ACHN (cell line): ENCODE measurements at places on chromosomes 11 and 22.

DNA sequence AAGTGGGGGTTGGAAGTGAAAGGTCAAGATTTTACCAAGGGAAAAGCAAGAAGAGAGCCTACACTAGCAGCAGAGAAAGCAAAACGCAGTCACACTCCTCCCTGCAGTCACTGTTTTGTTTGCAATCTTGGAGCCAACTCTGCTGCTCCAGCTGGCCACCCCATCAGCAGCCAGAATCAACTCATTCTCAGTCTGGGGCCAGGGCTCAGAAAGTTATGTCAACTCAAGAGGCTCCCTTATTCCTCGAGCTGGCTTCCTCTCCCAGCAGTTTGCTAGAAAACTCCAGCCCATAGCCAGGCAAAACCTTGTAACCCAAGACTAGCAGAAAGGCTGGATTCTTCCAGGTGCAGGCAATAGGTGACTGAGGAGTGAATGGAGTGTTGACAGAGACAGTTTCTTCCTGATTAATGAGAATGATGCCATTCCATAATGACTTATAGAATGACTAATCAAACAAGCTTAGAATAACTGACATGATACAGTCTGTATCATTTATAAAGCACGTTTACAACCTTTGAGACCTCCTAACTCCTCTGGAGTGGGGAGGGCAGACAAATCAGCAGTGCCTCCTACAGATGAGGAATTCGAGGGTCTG lies 53.4 kb downstream of the P4HA3 start:
- no peak for DNase-seq

DNA sequence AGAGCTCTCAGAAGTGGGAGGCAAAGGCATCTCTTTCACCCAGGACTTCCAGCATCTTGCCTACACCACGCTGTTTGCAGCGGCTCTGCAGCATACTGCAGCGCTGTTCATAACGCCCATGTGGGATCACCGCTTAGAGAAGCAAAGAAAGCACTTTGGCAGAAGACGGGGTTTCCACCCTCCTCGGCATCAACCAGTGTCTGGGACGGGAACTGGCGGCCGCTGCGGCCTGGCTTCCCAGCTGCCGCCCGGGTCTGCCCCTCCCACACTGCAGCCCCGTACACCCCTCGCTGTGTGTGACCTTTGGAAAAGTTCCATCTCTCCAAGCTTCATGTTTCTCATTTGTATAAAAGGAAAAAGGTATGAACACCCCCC lies 545 bp upstream of the TIRAP start:
- peak; percentile 7 for DNase-seq

DNA sequence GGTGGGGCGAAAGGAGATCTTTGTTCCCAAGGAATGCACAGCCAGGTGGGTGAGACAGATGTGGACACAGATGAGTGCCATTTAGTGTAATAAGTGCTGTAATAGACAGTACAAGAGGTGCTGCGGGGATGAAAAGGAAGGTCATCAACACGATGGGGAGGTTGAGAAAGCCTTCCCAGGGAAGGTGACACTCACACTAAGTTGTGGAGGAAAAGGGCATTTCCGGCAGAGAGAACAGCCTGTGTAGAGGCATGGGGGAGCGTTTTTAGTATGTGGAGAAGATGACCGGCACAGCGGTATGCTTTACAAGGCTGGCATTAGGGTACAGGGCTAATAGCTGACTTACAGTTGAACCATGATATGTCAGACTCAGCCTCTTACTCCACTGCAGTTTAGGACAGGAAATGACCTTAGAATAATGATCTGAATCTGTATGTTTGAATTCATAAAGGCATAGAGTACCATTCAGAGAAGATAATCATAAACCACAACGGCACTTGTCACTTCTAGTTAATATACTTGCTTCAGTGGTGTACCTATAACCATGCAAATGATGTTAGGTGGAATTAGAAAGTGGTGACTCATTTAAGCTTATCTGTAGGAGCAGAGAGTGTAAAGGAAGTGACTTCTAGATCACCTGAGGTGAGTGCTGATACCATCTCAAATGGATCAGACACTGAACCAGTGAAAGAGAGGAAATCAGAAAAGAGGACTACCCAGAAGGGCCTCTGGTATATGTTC lies 60.6 kb downstream of the FAM83F start:
- no peak for DNase-seq

GRCh38 chr22:28810821-28811491 lies 10.6 kb upstream of the XBP1 start:
- DNase-seq = no peak

DNA sequence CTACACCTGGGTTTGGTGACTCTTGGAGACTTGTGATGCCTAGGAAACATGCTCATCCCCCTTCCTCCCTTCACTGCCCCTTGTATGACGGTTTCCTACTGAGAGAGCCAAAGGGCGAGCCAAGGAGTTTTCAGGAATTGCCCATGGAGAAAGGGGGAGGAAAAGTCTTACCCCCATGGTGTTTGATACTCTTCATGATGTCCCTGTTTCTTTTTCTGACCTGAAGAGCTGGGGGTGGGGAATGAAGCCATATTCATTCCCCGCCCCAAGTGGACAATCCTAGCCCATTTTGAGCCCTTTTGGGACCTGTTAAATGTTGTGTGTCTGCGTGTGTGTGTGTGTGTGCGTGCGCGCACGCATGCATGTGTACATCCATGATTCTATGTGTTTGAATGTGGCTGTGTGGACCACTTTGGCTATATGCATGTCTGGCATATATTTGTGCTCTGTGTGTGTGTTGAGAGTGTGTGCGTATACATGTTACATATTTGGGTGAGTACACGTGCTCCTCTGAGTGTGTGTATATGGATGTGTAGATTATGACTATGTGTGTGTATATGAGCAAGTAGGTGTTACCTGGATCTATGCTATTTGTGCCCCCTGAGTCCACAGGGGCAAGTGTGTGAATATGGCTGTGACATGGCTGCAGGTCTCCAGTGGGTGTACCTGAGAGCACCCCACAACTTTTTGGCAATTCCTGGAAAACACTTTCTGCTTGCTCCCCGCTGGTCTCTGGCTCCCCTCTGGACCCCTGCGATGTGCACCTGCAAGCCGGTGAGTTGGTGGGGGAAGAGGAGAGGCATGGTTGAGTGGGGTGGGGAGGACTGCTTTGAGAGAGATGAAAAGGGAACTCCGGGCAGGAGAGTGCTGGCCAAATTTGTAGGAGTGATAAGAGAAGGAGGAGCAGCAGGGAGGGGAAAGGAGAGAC lies 24.6 kb downstream of the OTOG start:
- no peak for DNase-seq

DNA sequence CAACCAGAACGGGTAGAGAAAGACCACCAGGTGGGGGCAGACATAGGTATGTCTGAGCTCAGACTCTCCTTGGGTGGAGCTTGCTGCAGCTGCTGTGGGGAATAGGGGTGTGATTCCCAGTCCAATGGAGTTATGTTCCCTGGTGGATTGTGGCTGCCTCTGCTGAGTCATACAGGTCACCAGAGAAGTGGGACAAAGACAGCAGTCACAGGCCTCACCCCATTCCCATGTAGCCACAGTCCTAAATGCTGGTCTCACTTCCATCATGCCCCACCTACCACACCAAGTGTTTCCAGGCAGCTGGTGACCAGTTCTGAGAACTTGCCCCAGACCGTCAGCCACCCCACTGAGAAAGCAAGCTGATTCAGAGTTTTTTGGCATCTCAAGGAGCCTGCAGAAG lies 17.5 kb downstream of the OR52E5 start:
- no peak for DNase-seq

DNA sequence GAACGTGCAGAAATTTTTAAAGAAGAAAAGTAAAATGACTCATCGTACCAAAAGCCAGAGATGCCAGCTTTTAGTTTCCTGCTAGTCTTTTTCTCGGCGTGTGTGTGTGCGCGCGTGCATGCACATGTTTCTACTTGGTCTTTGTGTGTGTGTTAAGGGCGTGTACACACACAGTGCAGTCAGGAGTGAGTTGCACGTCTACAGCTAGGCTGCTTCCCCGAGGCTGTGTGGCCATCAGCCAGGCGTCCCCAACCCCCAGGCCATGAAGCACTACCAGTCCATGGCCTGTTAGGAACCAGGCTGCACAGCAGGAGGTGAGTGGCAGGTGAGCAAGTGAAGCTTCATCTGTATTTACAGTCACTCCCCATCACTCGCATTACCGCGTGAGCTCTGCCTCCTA lies 36.4 kb downstream of the KCNQ1 start:
- no peak for DNase-seq

DNA sequence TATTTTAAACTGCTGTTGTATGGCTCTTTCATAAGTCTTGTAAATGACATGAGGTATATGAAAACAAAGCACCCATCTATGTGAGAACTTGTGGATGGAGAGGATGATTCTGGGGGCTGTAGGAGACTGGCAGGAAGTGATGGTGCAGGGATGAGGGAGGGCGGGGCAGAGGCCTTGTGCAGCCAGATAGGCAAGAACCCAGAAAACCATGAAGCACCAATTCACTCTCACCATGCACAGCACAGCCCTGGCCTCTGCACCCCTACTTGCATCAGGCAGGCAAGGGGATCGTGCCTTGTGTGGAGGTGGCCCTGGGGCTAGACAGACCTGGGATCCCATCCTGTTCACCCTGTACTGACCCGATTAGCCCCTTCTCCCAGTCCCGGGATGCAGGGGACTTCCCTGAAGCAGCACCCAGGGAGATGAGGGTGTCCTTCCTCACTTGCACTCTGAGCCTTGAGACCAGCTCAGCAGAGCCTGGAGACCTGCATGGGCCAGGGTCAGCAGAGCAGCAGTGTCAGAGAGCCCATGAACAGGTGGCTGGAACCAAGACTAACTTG lies 85.5 kb downstream of the MORC2 start:
- no peak for DNase-seq

GRCh38 chr22:49551446-49551845 lies 276.2 kb downstream of the BRD1 start:
- DNase-seq = no peak

GRCh38 chr11:104324276-104324675 lies 160.3 kb upstream of the PDGFD start:
- no peak for DNase-seq

- no peak for DNase-seq
Observed at GRCh38 chr11:6556139-6556949, 47.1 kb downstream of the RRP8 start.

DNA sequence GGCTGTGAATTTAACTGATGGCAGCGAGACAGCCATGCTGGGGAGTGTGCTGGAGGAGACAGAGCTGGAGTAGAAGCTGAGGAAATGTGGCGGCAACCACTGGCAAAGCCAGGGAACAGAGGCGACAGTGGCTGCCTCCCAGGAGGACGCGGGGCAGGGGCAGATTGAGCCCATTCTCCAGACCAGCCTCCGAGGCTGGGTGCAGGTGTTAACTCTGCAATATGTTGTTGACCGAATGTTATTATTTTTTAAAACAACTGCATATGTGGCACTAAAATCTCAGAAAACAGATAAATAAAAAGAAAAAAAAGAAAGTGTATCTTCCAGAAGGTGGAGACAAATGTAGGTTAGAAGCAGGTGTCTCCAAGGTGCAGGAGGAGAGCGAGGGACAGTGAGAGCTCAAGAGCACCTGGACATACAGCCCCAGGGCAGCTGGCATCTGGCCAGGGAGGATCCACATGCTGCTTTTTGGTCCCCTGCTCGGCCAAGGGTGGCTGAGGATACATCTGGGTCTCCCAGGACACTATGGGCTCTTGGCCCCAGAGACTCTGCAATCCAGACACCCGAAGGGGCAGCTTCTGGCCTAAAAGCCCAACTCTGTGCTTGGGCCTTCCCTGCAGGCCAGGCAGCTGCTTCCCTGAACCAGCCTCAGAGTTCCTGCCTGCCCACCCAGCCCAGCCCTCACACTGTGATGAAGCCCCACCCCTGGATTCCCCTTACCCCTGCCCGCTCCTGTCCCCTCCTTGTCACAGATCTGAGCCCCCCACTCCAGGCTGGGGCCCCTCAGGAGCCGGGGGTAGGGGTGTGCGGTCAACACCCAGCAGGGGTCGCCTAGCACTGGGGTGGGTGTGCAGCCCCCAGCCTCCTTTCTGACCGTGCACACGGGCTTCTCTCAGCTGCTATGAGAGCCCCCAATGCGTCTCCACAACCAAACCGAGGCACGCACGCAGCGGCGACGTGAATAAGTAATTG lies 12.9 kb downstream of the RTN4R start:
- DNase-seq = no peak

DNA sequence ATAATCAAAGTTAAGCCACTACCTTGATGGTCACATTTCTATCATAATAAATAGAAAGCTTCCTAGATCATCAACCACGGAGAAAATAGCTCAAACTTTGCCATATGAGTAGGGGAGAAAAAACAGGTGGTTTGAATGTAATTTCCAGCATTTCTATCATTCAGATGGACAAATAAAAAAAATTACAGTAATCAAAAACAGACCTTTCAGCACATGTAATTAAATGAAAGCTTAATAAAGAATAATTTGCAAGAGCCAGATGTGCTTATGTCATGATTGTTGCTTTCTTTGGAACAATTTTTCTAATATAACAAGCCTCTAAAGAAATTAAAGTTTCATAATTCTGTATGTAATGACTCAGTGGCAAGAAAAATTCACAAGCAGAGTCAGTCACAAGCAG lies 297.0 kb downstream of the SOX6 start:
- no peak for DNase-seq
